ENCODE measurements at places on chromosomes 1 and 21. TPM values are rescaled to one million over a fixed set of nuclear protein-coding genes. Genes with fewer than 3 reads are reported as not detected.

DNA sequence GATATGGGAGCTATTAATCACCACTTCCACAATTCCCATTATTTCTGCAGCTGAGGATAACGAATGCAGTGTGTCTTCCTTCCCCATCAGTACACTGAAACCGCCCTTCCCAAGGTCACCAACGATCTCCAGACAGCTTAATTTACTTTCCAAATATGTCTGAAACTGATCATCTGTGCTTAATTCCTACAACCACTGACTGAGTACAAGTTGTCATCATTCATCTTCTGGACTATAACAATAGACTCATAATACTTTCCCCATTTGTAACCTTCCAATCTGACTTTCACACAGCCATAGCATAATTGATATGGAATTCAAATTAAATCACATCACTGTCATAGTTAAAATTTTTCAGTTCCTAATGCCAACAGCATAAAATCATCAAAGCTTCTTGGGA, 17.4 kb downstream of the DNM3 start:
- no peak overlapping the region for H3K27ac ChIP-seq
- no peaks in the 10 kb centered on the region for H3K4me1 ChIP-seq
- H3K4me3 ChIP-seq, result no peak overlapping the region
- H3K36me3 ChIP-seq, result no peaks in the 10 kb centered on the region
- no peak for DNase-seq

GRCh38 chr1:64842224-64842623, 97.3 kb downstream of the RAVER2 start:
- H3K36me3 ChIP-seq, result peaks cover 94% of the 10 kb centered on the region
- no peaks in the 10 kb centered on the region for H3K27me3 ChIP-seq
- H3K4me1 ChIP-seq, result no peaks in the 10 kb centered on the region
- H3K27ac ChIP-seq, result no peak overlapping the region
- no peak for DNase-seq

- H3K4me3 ChIP-seq, result peak overlapping the region; percentile 8
- H3K4me1 ChIP-seq, result peaks cover 41% of the 10 kb centered on the region
- DNase-seq, result peak; percentile 73
- no peaks in the 10 kb centered on the region for H3K27me3 ChIP-seq
- H3K27ac ChIP-seq, result peak overlapping the region; percentile 58
These were observed 3.6 kb downstream of the KIAA0040 start for GRCh38 chr1:175188936-175189335.

GRCh38 chr21:34513129-34513675, 1.2 kb upstream of the KCNE1 start:
- H3K36me3 ChIP-seq, result no peaks in the 10 kb centered on the region
- H3K4me1 ChIP-seq, result peaks cover 28% of the 10 kb centered on the region
- DNase-seq, result no peak
- H3K27me3 ChIP-seq, result no peaks in the 10 kb centered on the region
- no peak overlapping the region for H3K27ac ChIP-seq

DNA sequence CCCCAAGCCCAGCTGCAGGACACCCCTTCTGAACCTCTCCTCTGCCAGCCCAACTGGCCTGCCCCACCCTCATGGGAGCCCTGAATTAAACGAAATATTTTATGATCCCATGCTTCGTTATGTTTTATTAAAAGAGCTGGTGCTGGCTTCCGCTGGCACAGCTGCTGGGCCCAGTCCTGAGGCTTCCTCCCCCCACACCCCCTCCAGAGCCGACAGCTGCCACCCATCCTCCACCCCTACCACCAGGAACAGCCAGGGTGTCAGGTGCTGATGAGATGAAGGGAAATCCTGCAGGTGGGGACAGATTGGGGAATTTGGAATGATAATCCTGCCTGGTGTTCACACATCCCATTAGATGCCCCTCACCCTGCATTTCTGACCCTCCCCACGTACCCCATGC, 19.0 kb downstream of the IGSF21 start:
- no peaks in the 10 kb centered on the region for H3K27me3 ChIP-seq
- no peak for DNase-seq
- no peak overlapping the region for H3K27ac ChIP-seq
- no peaks in the 10 kb centered on the region for H3K4me1 ChIP-seq

Gene IL12RB2
- 51.2 TPM for total RNA-seq

DNA sequence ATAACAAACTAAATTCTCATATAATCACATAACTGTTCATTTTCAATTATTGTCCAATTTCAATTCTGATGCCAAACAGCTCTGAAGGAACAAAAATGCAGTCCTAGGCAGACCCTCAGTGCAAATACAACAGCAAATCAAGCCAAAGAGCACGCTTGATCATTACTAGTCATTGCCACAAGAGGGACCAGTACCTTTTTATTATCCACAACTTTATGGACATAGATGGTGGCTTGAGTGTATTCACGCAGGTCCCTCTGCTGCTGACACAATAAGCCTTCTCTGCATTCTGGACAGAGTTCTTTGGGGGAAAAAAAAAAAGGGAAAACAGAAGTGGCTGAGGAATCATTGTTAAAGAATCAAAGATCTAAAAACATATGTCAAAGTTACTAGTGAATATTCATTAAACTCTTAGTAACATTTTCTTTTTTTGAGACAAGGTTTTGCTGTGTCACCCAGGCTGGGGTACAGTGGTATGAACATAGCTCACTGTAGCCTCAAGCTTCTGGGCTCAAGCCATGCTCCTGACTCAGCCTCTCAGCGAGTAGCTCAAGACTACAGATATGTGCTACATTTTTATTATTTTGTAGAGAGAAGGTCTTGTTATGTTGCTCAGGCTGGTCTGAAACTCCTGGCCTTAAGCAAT, 34.3 kb upstream of the RAP1GAP start:
- no peak overlapping the region for H3K27ac ChIP-seq
- H3K4me1 ChIP-seq, result no peaks in the 10 kb centered on the region
- peak; percentile 37 for DNase-seq
- no peak overlapping the region for H3K4me3 ChIP-seq
- no peaks in the 10 kb centered on the region for H3K27me3 ChIP-seq

- no peaks in the 10 kb centered on the region for H3K27me3 ChIP-seq
- no peak overlapping the region for H3K4me3 ChIP-seq
- H3K27ac ChIP-seq, result no peak overlapping the region
- no peaks in the 10 kb centered on the region for H3K36me3 ChIP-seq
- no peak for DNase-seq
These were observed 29.2 kb upstream of the CNTN2 start for GRCh38 chr1:205013683-205014367.

GRCh38 chr1:211133393-211133835, 534 bp downstream of the KCNH1 start:
- no peak overlapping the region for H3K27ac ChIP-seq
- no peaks in the 10 kb centered on the region for H3K36me3 ChIP-seq
- H3K4me1 ChIP-seq, result peaks cover 16% of the 10 kb centered on the region
- peak overlapping the region; percentile 23 for H3K4me3 ChIP-seq
- peaks cover 17% of the 10 kb centered on the region for H3K27me3 ChIP-seq

Gene FCRL2
- total RNA-seq, result 1.1 TPM

DNA sequence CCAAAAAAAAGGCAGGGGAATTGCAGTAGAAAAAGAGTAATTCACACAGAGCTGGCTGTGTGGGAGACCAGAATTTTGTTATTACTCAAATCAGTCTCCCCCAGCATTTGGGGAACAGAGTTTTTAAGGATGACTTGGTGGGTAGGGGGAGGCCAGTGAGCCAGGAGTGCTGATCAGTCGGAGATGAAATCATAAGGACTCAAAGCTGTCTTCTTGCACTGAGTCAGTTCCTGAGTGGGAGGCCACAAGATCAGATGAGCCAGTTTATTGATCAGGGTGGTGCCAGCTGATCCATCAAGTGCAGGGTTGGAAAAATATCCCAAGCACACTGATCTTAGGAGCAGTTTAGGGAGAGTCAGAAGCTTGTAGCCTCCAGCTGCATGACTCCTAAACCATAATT, 23.7 kb upstream of the EDARADD start:
- no peaks in the 10 kb centered on the region for H3K36me3 ChIP-seq
- H3K27me3 ChIP-seq, result no peaks in the 10 kb centered on the region
- no peak overlapping the region for H3K27ac ChIP-seq
- H3K4me3 ChIP-seq, result no peak overlapping the region
- no peaks in the 10 kb centered on the region for H3K4me1 ChIP-seq

- H3K27ac ChIP-seq, result no peak overlapping the region
- DNase-seq, result no peak
- H3K27me3 ChIP-seq, result no peaks in the 10 kb centered on the region
- H3K4me1 ChIP-seq, result no peaks in the 10 kb centered on the region
These were observed 134.2 kb downstream of the SYT2 start for GRCh38 chr1:202575918-202576653.

Gene S100A7
- total RNA-seq, result not detected

DNA sequence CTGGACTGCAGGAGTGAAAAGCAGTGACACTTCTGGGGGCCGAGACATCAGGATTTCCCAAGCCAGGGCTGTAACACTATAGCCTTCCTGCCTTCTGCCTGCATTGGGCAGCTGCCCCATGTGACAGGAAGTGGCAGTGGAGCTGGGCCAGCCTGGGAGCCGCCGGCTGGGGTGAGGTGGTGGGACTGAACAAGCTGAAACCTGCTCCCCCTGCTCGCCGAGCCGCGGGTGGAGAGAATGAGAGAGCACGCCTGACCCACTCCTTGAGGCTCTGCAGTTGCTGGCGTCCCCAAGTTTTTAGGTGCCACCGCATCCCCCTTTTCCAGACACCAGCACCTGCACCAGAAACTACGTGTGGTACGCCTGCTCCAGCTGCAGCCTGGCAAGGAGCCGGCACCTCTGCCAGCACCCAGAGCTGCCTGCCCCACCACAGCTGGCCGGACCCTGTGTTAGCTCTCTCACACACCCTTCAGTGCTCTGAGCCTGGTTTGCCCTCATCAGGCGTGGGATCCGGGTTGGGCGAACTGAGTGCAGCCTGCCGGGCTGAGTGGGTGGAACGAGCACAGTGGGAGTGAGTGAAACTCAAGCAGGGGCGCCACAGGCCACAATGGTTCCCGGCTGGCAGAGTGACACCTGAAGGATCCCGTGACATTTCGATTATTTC, 119.4 kb downstream of the AKT3 start:
- H3K27ac ChIP-seq, result no peak overlapping the region
- peaks cover 23% of the 10 kb centered on the region for H3K4me1 ChIP-seq
- H3K36me3 ChIP-seq, result peaks cover 2% of the 10 kb centered on the region
- H3K4me3 ChIP-seq, result no peak overlapping the region
- no peak for DNase-seq

GRCh38 chr1:43313771-43314170, 13.0 kb downstream of the TIE1 start:
- H3K4me1 ChIP-seq, result no peaks in the 10 kb centered on the region
- no peak for DNase-seq
- H3K4me3 ChIP-seq, result no peak overlapping the region
- peaks cover 2% of the 10 kb centered on the region for H3K36me3 ChIP-seq
- no peak overlapping the region for H3K27ac ChIP-seq

Gene CD2
- total RNA-seq, result 30.4 TPM

Gene C1orf185
- not detected for total RNA-seq

DNA sequence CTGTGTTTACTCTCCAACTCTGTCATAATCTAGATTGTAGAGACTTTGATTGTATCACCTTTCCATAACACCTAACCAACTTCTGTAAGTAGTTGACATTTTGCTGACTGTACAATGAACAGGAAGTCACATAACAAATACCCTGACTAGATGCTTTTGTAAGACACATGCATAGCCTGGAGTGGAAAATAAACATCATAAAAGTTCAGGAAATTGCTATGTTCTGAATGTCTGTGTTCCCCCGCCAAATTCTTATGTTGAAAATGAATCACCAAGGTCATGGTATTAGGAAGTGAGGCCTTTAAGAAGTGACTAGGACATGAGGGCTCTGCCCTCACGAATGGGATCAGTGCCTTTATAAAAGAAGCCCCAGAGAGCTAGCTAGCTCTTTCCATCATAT, 40.4 kb upstream of the ZSWIM5 start:
- no peaks in the 10 kb centered on the region for H3K27me3 ChIP-seq
- no peaks in the 10 kb centered on the region for H3K4me1 ChIP-seq
- DNase-seq, result peak; percentile 4
- no peak overlapping the region for H3K27ac ChIP-seq
- H3K36me3 ChIP-seq, result no peaks in the 10 kb centered on the region

Gene IVL
- not detected for total RNA-seq

DNA sequence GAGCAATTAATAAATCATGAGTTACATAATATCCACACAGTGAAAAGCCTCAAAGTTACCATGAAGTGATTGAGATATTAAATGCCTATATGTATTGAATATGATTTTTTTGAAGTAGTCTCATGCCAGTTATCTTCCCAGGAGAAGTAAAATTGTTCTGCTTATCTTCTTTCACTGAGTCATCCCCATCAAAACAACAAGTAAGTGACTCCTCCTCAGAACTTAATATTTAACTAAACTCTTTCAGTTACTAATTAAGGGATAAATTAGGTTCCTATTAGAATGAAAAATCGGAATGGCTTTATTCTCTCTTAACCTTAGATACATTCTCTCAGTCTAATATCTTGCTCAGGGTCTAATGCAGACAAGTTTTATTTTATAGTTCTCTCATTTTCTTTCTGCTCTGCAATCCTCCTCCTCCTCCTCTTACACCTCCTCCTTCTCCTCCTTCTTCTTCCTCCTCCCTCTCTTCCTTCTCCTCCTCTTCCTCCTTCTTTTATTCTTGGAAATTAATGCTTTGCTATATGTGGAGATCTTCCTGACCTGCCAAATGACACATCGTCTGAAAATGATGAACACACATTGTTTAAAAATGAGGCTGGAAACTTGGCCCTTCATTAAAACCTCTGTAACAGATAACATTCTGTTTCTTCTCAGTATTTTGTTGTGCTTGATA, 110.9 kb downstream of the RUNX1 start:
- H3K36me3 ChIP-seq, result no peaks in the 10 kb centered on the region
- H3K27ac ChIP-seq, result no peak overlapping the region
- no peaks in the 10 kb centered on the region for H3K27me3 ChIP-seq
- no peak overlapping the region for H3K4me3 ChIP-seq
- peaks cover 26% of the 10 kb centered on the region for H3K4me1 ChIP-seq

Gene UTS2
- 7.7 TPM for total RNA-seq

Gene LORICRIN
- not detected for total RNA-seq

DNA sequence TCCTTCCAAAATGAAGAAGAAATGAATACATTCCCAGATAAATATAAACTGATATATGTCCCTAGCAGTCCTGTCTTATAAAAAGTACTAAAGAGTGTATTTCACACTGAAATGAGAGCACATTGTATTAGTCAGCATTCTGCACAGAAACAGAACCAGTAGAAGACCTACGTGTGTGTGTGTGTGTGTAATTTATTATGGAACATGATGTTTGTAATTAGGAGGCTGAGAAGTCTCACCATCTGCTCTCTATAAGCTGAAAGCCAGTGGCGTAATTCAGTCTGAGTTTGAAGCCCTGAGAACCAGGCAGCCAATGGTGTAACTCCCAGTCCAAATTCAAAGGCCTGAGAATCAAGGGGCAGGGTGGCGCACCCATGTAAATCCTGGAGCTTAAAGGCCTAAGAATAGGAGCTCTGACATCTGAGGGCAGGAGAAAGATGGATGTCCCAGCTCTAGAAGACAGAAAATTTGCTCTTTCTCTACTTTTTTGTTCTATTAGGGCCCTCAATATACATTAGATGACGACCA, 146.5 kb upstream of the LYPLAL1 start:
- H3K27me3 ChIP-seq, result no peaks in the 10 kb centered on the region
- H3K4me1 ChIP-seq, result no peaks in the 10 kb centered on the region
- DNase-seq, result no peak
- H3K36me3 ChIP-seq, result no peaks in the 10 kb centered on the region
- H3K27ac ChIP-seq, result no peak overlapping the region
- H3K4me3 ChIP-seq, result no peak overlapping the region
